Pancreas (tissue), 10 donors: ENCODE measurements at places on chromosomes 6 and 20. TPM values are rescaled to one million over a fixed set of nuclear protein-coding genes. Genes with fewer than 3 reads are reported as not detected.
A peak's percentile ranks its signal among the peaks of the same experiment; 100 is the strongest.

PPP1R3G gene
- 0.09 TPM for polyA plus RNA-seq

CYP39A1 gene
- 3.0 TPM for polyA plus RNA-seq

JPH2 gene
- 1.1 TPM for polyA plus RNA-seq

PCMTD2 gene
- 36.8 TPM for polyA plus RNA-seq

CST2 gene
- 2.3 TPM for polyA plus RNA-seq

GRCh38 chr6:9638861-9639260, 776.0 kb downstream of the TFAP2A start:
- no peak for DNase-seq

GRCh38 chr6:5174244-5174643, 86.5 kb downstream of the LYRM4 start:
- DNase-seq = no peak

DNA sequence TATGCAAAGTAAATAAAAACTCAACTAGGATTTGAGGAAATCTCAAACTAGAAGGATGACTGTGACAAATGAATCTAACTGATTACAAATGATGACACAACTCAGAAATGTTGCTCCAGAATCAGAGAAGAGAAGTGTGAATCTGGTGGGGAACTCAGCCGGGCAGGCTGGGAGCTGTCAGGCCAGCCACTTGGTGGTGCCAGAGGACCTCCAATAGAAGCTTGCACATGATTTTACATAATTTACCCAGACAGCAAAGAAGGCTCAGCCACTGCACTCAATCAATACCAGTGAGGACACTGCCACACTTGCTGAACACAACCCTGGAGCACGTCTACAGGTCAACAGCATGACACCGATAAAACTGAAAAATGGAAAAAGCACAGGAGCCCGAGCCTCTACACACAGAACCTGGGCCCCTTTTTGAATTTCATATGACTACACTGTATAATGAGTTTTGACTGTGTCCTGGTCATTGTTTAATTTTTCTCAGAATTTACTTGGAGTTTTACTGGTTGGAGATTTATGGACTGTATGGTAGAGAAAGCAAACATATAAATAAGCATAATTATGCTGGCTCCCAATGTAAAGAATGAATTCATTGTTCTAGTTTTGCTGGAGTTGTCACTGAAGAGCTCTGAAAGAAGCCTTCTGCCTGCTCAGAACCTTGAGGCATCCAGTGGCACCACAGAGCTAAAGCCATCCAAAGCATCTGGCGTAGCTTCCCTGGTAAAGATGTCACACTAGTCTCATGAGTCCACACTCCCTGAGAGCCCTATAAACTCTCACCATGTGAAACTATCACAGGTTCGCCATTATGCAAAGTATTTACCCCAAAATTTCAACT, 296.5 kb downstream of the THBS2 start:
- DNase-seq = peak; percentile 64

DNA sequence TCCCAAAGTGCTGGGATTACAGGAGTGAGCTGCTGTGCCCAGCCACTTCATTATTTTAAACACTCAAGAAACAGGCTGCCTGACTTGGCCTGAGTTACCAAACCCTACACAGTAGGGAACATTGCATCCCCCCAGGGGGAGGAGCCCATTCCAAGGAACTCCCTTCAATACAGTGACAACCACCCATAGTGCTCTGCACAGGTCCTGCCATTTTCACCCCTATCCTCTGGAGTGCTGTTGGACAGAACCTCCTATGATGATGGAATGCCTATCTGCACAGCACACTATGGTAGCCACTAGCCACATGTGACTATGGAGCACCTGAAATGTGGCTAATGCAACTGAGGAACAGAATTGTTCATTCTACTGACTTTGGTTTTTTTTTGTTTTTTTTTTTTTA, 11.7 kb downstream of the ACOT8 start:
- DNase-seq = no peak

DNA sequence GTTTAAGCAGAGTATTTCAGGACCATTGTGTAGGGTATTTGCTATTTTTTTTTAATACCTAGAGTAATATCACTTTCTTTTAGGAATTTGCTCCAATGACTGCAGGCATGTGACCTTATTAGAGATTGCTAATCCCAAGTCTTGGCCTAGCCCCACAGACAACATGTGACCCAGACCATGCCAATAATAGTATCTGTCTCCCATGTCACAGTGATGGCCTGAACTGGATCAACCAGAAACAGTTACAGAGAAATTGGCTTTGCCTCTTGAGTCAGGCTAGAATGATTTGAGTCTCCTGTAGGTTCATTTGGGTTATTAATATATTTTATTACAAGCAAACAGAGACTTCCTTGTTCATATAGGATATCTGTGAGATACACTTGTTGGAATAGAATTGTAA, 116.8 kb downstream of the DNAH8 start:
- no peak for DNase-seq

DNA sequence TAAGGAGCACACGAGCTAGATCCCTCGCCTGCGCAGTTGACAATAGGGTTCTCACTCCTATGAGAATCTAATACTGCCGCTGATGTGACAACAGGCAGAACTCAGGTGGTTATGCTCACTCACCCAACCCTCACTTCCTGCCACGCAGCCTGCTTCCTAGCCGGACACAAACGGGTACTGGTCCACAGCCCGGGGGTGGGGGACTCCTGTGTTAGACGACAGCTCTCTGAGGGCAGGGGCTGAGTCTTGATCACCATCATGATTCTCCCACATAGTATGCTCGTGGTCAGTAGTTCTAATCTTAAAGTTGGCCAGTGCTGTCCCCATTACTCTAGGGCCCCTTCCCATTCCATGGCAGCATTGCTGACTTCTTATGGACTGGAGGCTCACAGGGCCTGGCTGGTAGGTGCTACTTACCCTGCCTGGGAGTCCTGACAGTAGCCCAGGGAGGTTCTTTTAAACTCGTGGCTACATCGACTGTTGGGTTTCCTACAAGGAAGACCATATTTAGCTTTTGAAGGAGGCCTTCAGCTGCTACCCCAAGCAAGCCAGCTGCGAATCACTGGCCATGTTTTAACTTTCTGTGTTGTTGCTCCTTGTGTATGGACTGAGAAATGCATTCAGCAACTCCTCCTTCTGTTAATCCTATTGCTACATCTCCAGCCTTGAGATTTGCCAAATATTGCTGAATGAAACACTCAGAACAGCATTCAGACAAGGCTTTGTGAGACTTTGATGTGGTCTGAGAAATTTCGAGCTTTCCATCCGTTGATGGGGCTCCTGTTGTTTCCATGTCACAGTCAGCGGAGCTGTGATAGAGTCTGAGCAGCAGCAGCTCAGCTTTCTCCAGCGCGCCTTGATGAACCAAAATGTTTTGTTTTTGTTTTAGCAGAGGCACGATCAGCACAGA, 300.3 kb downstream of the NRN1 start:
- DNase-seq = no peak

- DNase-seq = no peak
Observed at GRCh38 chr6:73985891-73986290, 289.9 kb downstream of the CD109 start.

DNA sequence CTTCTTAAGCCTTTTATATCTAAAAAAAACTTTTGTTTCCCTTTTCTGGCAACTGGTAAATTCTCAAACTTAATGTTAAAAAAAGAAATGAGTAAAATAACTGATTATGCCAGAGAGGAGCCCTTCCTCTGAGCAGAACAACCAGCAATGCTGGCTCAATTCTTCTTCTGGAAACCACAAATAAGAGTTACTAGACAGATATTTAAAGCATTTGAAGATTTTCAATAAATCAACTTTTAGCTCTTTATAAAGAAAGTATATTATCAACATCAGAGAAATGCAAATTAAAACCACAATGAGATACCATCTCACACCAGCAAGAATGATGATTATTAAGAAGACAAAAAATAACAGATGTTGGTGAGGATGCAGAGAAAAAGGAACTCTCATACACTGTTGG, 61.1 kb upstream of the TCF21 start:
- no peak for DNase-seq

DNA sequence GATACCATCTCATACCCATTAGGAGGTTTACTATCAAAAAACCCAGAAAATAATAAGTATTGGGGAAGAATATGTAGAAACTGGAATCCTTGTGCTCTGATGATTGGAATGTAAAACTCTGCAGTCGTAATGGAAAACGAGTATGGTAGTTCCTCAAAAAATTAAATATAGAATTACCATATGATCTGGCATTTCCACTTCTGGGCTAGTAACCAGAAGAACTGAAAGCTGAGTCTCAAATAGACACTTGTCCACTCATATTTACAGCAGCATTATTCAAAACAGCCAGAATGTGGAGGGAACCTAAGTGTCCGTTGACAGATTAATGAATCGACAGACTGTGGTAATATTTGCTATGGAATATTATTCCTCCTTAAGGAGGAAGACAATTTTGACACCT, 44.3 kb downstream of the FOXC1 start:
- no peak for DNase-seq

GRCh38 chr6:7051780-7052442, 55.9 kb upstream of the RREB1 start:
- DNase-seq = peak; percentile 71
